ENCODE measurements at places on chromosomes 11 and 22.

DNA sequence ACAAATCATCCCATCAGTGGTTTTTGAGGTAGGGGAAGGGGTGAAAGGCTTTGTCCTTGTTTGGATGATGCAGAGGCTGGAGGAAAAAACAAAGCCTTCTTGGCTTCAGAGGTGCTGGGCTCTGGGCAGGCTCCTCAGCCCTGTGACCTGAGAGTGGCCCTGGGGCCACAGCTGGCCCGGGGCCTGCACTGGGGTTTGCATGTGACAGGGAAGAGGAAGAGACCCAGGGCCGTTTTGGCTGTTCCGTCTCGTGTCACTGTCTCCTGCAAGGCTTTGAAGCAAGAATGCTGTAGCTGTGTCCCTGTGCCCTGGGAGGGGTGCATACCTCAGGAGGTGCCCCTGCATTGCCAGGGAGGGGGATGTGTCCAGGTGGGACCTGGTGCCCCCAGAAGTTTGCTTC is 12.6 kb downstream of the ARHGAP8 start:
- DNase-seq = no peak

- no peak for DNase-seq
Observed at GRCh38 chr11:68839911-68840641, 1.6 kb downstream of the CPT1A start.

- DNase-seq = no peak
Observed at GRCh38 chr11:16151138-16151537, 205.2 kb downstream of the SOX6 start.

GRCh38 chr11:58845386-58845785 is 882 bp upstream of the GLYATL2 start:
- DNase-seq = no peak

GRCh38 chr22:22748297-22748743 is 103.9 kb downstream of the GGTLC2 start:
- DNase-seq = no peak

DNA sequence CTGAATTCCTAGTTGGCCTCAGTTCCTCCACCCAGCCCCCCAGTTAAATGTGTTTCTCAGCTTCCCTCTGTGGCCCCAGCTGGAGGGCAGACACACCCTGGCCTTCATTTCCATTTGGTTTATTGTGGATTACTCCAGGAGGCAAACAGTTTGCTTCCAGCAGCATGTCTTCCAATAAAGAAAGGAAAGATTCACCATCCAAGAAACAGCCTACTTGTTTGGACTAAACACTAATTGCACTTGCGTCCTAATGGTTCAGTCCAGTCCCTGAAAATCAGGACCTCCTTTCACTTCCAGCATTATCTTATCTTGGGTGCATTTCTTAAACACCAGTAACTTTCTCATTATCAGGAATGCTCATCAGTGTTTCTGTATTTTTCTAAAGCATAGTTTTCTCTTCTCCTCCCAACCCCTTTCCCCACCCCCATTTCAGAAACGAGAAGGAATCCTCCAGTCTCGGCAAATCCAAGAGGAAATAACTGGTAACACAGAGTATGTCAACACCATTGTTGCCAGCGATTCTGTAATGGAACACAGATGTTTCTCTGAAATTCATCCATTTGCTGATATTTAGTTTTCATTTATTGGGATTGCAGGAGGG is 130.9 kb downstream of the PARVA start:
- no peak for DNase-seq

GRCh38 chr11:114912826-114913225 is 234.5 kb downstream of the NXPE2 start:
- DNase-seq = no peak

- no peak for DNase-seq
Observed at GRCh38 chr11:3218483-3219280, at the start of gene MRGPRG. Gene MRGPRG (minus strand): TSS chr11:3218813. CDS start chr11:3218813, 0 bp downstream.

DNA sequence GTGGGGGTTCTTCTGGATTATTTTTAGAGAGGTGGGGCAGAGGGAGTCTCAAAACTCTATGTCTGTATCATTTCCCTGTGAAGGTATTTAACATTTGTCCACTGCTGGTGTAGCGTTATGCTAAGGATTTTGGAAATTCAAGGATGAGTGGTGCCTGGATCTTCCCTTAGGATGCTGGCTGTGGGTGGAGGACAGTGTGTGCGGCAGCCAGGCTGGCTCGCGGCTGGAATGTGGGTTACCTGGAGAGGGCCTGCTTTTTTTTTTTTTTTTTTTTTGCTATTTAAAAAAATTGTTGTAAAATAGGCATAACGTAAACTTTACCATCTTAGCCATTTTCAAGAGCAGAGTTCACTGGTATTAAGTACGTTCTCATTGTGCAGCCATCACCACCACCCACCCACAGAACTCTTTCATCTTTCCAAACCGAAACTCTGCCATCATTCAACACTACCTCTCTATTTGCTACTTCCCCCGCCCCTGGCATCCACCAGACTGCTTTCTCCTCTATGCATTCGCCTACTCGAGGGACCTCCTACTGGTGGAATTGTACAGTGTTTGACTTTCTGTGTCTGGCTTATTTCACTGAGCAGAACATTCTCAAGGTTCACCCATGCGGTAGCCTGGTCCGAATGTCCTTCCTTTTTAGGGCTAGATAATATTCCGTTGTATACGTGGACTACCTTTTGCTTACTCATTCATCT is 67.1 kb downstream of the PARVB start:
- DNase-seq = no peak

- no peak for DNase-seq
Observed at GRCh38 chr11:8690374-8691342, 8.1 kb downstream of the RPL27A start.

DNA sequence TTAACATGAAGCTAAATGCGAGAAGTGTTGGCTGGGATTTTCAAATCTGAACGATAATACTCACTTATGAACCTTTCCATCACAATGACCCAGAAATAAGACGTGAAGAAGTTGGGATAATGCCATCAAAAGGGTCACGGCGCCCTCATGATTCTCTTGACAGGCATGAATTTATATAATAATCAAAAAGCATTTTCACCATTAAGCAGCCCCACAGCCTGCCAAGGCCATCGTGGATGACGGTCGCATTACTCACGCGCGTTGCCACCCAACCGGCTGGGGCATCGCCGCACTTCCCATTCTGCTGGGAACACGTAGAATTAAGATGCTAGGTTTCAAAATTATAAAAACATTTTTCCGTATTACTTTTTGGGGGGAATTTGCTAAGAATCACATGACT is 18.9 kb upstream of the GAL start:
- peak; percentile 41 for DNase-seq

GRCh38 chr11:69560141-69560790 is 78.8 kb downstream of the LINC01488 start:
- DNase-seq = no peak

GRCh38 chr11:73818846-73819245 is 31.2 kb downstream of the MRPL48 start:
- DNase-seq = no peak

DNA sequence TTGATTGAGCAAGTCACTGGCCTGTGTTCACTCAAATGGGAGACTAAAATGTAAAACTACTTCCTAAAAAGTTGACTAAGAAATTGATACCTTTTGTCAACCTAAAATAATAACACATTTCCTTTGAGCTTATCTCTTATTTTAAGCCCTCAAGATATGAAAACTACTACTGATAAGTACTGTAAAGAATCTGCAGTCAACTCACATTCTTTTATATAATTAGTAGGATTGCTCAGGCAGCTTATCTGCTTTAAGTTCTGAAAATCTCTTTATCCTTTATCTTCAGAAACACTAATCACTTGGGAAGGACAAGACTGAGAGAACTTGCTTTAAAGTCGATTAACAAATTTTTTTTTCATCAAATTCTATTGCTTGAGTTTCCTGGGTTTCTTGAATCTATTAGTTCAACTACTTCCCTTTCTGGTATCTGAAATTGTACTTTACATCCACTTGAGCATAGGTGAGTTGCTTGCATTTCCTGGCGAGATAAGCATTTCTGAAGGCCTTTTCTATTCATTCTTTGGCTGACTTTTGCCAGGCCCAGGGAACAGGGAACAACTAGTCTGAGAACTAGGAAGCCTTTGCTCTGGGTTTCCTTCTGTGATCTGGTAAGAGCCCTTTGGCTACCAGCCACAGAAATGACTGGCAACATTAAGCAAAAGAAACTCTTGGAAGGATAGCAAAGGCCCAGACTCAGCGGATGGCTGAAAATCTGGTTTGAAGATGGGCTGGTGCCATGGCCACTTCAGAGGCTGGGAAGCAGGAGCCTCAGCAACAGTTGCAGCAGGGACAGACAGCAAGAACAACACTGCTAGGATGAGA is 19.3 kb upstream of the CSRP3 start:
- DNase-seq = no peak

DNA sequence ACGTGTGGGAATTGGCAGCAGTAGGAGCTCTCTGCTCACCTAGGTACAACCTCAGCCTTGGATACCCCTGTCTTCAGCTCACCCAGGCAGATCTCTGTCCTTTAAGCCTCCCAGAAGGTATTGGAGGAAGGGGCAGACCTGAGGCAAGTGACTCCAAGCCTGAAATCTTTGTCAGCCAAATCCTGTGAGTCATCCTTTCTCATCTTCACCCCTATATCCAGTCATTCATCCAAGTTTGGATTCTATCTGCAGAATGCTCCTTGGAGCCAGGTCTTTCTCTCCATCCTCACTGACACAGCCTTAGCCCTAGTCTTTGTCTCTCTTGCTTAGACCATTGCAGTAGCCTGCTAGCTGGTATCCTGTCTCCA is 10.4 kb upstream of the THY1 start:
- no peak for DNase-seq

DNA sequence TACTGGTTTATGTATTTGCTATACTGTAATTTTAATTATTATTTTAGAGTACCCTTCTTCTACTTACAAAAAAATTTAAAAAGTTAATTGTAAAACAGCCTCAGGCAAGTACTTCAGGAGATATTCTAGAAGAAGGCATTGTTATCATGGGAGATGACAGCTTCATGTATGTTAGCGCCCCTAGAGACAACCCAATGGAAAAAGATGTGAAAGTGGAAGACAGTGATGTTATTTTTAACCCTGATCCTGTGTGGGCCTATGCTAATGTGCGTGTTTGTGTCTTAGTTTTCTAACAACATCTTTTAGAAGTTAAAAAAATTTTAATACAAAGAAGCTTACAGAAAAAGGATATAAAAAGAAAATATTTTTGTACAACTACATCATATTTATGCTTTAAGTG is 205.0 kb downstream of the FAM76B start:
- DNase-seq = no peak

GRCh38 chr22:24517446-24517845 is 22.3 kb downstream of the UPB1 start:
- DNase-seq = no peak

DNA sequence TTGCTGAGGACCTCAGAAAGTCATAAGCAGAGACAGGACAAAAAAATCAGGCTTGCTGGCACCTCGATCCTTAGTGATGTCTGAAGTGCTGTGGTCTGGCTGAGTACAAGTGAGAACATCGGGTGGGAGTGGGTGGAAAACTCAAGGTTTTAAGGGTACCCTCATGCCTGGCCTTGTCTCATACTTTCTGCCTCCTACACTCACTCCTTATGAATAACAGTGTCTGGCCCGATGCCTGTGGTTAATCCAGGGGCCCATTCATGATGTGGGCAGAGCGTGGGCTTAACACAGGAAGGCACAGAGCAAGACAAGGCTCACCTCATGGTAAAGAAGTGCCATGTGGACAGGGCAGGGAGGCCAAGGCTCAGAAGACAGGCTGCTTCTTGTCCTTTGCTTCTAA is 11.0 kb upstream of the UCP3 start:
- no peak for DNase-seq

DNA sequence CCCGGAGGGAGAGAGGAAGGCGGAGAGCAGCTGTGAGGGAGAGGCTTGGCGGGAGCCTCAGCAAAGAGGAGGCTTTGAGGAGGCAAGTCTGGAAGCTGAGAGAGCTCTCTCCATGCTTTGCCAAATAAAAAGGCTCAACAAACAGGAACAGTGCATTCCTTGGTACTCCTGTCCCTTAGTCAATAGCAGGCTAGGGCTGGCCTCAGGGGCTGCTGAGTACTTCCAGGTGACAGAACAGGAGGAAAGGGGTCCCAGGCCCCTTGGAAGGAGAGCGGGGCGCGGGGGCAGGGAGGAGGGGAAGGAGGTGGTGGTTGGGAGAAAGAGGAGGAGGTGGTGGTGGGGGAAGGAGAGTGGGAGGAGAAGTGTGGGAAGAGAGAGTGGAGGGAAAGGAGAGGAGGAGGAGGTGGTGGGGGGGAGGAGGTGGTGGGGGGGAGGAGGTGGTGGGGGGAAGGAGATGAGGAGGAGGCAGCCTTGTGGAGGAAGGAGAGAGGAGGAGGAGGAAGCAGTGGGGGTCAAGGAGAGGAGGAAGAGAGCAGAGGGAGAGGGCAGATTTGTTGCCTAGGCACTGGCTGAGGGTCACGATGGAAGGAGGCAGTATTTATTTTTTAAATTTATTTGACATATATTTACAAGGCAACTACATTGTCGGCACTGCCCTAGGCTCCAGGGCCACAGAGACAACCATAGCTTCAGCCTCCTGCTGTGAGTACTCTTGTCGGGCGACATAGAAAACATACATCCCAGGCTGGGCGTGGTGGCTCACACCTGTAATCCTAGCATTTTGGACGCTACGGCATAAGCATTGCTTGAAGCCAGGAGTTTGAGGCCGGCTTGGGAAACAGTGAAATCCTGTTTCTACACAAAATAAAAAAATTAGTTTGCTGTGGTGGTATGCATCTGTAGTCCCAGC is 74.2 kb upstream of the ZBED5 start:
- DNase-seq = peak; percentile 54

DNA sequence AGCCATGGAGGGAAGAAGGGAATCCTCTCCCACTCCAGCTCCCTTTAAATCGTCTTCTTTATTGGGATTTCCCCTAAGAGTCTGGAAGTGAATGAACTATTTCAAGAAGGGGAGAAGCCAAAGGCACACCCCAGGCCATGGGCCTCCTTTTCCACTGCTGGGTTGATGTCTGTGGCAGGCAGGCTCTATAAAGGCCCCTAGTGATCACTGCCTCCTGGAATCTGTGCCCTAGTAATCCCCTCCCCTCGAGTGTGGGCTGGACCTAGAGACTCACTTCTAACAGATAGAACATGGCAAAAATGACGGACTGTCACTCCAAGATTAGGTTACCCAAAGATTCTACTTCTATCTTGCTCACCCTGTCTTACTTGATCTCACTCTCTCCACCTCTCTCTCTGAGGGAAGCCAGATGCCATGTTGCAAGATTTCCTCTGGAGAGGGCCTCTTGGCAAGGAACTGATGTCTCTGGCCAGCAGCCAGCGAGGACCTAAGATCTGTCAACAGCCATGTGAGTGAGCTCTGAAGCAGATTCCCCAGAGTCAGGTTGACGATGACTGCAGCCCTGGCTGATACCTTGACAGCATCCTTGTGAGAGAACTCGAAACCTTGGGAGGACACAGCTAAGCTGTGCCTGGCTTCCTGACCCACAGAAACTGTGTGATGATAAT is 444.8 kb downstream of the SOX6 start:
- DNase-seq = peak; percentile 63
